ENCODE measurements at places on chromosomes 5 and 9.

GRCh38 chr5:139403418-139403786 is 487 bp downstream of the SPATA24 start:
- no peak for DNase-seq

DNA sequence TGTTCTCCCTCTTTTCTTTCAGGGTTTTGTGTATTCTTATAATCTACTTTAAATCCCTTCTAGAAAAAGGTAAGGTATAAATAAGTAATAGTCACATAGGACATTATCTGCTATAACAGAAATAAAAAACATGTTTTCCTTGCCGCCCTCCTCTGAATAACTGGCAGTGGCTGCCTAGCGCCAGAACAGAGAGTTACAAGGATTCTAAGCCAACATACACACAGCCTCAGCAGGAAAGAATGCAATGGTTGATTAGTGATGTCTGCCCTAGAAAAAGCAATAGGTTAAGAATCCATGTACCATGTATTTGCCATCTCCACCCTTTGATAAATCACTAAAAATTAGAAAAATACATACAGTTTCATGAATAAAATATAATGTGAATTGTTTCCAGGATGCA is 4.9 kb downstream of the MED27 start:
- DNase-seq, result no peak

- DNase-seq, result no peak
Measured at GRCh38 chr9:80320480-80320879, 748.7 kb downstream of the TLE4 start.

DNA sequence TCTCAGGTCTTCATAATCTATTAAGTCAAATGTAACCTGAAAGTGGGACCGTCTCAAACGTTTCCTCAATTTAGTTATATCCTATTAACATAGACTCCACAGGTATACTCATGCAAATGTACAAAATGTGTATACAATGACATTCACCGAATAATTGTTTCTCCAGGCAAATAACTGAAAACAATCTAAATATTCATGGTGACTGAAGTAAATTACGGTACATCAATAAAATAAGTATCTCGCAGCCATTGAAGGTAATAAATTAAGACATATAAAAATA is 482 bp downstream of the IARS1 start:
- DNase-seq, result no peak

GRCh38 chr5:15013654-15014463 is 142.3 kb upstream of the ANKH start:
- no peak for DNase-seq

- DNase-seq, result no peak
Measured at GRCh38 chr9:3403315-3403714, 122.5 kb downstream of the RFX3 start.

DNA sequence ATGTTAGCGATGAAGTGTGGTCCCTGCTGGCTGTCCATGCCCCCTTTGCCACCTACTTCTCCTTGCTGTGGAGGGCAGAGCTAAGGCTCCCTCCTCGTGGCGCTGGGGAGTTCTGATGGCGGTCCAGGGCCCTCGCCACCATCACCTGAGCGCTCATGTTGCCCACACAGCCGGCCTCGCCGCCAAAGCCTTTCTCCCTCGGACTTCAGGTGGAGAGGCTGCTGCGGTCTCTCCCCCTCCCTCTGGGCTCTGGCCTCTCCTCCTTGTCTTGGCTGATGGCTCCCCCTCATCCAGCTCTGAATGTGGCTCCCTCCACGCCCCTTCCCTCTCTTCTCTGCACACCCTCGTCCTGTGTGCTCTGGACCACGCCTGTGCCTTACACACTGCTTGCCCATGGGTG is 14.5 kb upstream of the LPCAT1 start:
- no peak for DNase-seq

DNA sequence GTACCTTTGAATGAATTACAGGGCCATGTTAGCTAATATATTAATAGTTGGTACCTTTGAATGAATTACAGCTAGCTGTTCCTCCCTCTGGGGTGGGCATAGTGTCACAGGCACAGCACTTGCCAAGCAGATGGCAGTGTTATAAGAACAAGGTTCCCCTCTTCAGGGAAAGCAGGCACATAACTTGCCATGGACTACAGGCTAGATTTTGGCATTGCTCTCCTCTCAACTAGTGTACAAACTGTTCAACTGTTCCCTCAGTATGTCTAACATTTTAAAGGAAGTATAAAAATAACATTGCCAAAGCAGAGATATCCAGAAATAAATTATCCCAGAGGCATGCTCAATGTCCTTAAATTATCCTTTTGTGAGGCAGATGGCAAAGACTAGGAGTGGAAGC is 33.7 kb downstream of the ABITRAM start:
- no peak for DNase-seq

GRCh38 chr9:136110082-136111061 is 8.3 kb downstream of the TMEM250 start:
- no peak for DNase-seq

GRCh38 chr5:154335065-154335448 is 110.7 kb upstream of the SAP30L start:
- DNase-seq, result no peak

DNA sequence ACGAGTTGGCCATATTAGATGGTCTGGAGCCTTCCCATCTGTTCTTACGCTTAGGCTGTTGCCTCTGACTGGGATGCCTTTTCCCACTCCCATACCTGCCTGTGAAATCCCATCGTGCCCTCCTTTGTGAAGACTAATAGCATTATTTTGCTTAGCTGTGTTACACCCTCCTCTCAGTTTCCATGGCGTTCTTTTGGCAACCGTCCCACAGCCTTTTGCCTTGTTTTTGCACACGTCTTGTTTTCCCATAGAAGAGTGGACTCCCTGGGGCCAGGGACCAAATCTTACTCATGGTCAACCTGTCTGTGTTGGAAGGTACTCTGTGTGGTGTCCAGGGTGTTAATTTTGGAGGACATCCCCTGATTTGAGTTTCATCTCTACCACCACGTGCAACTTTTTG is 242.1 kb downstream of the HSPA4 start:
- DNase-seq, result no peak

DNA sequence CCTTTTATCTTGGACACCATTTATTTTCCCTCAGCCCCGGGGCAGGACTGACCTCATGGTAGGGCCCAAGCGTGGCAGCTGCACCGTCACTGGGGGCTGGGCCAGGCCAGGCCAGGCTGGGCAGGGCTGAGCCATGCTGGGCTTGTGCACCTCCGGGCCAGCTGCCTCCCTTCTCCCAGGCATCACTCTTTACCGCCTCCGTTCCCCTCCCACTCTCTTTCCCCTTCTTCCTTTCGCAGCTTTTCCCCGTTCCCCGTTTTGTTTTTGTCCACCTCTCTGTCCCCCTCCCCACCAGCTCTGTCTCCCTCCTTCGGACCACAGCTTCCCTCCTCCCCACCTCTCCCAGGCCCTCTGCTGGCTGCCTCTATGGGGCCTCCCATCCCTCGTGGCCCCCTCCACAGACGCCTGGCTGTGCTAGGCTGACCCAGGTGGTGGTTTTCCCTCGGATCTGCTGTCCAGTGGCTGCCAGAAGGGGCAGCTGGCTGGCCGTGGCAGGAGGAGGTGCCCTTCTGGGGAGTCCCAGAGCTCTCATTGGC is 17.9 kb downstream of the FGF18 start:
- no peak for DNase-seq

- DNase-seq, result no peak
Measured at GRCh38 chr9:132169672-132170392, 8.0 kb downstream of the NTNG2 start.

DNA sequence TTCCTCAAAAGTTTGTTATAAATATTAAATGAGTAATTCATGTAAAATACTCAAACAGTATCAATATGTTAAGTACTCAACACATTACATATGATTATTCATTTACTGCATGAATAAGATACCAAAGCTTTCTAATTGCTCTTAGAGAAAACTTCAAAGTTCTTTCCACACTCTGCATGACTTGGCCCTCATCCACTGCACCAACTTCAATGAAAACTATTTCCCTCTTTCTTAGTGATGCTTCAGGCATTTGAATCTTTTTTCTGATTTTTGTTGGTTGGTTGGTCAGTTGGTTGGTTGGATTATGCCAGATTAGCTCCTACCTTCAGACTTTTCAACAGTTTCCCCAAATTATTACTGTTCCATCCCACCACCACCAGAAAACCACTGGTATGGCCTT is 314.7 kb upstream of the RGMB start:
- no peak for DNase-seq

DNA sequence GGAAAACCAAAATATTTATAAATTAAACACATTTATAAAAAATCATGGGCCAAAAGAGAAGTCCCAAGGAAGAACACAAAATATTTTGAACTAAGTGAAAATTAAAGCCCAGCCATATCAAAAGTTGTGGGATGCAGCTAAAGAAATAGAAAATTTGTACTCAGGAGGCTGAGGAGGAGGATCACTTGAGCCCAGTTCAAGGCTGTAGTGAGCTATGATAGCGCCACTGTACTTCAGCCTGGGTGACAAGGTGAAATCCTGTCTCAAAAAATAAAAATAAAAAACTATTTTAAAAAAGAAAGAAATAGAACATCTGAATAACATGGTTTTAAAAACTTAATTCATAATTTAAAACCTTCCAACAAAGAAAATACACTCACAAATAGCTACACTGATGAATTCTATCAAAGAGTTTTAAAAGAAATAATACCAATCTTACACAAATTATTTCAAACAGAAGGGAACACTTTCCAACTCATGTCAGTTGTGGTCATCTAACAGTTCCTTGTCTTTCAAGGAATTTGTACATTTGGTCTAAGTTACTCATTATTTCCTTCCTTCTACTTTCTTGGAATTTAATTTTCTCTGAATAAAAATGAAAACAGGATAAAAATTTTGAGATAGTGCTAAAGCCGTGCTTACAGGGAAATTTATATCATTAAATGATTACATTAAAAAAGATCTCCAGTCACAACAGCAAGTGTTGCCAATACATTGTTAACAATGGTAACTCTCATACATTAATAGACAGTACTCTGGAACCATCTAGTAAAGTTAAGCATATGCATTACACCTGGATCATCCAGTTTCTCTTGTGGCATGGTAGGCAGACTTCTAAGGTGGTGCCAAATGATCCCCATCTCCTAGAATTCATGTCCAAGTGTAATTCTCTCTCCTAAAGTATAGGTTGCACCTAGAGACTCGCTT is 17.8 kb downstream of the PTBP3 start:
- DNase-seq, result no peak

DNA sequence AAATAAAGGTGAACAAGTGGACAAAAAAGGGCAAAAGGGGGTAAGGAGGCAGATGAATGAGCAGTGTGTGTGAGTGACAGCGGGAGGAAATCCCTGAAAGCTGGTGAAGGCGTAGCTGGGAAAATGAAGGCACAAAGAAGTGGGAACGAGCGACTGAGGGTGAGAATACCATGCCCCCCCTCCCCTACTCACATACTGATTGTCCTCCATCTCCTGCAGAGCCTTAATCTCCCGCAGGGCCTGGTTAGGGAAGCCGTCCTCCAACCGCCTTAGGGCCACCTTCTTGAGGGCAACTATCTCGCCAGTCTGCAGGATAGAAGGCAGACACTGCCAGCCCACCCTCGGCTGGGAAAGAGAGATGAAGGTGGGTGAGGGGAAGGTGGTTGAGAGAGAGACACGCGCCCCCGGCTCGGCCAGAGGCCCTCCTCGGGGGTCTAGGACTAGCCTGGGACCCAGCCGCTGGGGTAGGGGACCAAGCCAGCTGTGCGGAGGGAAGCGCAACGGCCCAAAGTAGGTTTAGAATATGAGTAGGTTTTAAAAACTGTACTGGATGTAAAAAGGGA is 522 bp downstream of the CDK20 start:
- DNase-seq, result no peak

GRCh38 chr9:4306066-4306776 is 6.4 kb upstream of the GLIS3 start:
- DNase-seq, result no peak

- no peak for DNase-seq
Measured at GRCh38 chr5:126280343-126280742, 142.9 kb upstream of the GRAMD2B start.

DNA sequence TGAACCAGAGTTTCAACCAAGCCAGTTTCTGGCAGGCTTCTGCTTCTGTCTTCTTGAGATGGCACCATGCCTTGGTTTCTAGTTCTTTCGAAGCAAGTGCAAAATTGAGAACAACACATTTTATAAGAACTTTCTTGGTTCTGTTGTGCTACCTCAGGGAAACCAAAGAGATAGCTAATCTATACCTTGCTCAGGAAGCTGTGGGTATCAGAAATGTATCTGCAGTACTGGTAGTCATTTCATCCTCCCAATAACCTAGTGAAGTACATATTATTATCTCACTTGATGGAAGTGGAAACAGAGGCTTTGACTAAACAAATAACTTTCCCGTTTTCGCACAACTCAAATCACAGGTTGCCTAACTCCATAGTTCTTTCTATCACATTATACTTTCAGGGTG is 246.6 kb downstream of the ENC1 start:
- DNase-seq, result no peak

DNA sequence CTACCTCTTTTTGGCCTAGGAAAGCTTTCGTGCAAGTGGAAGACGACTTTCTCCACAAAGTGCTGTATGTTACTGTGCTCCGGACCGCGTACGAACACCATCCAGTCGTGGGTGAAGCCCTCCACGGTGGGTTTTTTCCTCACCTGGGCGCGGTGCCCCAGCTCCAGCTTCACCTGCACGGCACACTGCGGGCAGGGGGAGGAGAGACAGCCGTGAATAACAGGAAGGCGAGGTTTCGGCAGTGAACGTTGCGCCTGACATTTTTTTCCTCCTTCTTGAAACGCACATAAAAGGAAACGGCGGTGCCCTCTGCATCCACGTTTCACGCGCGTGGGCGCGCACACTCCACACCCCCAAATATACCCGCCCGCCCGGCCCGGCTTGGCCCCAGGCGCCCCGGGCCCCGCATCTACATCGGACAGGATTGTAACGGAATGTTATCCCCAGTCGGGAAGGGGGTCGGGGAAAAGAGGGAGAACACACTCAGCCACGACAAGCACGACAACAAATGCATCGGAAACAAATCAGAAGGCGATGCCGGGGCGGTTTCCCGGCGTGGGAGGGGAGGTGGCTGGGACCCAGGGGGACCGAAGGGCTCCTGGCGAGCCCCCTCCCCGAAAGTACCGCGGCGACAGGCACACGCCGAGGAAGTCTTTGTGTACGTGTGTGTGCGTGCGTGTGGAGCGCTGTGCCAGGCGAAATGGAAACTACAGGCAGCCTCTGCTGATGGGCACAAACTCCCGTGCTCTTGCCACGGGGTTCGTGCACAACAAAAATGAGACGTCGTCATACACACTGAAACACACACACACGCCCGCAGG is 1.4 kb downstream of the MLLT3 start:
- no peak for DNase-seq

DNA sequence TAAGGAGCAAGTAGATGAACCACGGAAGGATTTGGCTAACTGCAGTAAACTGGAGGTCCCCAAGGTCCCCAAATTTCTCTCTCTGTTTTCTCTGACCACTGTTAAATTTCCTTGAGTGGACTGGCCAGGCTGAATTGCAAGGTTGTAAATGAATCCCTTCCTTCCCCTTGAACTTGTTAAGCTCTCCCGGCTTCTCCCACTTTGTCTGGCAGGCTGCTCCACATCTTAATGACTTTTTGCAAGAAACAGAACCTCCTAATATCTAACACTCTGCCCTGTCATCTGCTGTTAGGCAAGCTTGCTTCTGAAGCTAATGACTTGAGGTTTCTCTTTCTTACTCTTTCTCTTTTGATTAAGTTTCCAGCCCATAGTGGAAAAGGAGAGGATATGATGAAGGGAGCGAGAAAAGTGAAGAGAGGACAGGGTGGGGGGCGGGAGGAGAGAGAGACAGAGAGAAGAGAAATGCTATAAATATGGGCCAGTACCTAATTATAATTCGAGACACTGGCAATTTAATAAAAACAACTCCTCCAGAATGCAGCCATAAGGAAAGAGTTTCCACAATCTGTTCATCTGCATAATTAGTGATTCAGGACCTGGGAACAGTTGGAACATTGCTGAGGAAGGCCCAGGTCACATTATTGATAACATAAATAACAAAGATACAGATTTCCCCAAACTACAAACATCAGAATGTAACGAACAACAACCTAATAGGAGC is 437.3 kb upstream of the MPDZ start:
- DNase-seq, result no peak
